Stimulated activated naive CD8-positive, alpha-beta T cell treated with anti-CD3 and anti-CD28 coated beads, Interleukin-15, amount 100 ng/mL, for 72 hours (primary cell): ENCODE measurements at places on chromosomes 1 and 21.

GRCh38 chr1:15262706-15263105 lies 15.7 kb downstream of the FHAD1 start:
- DNase-seq: no peak

DNA sequence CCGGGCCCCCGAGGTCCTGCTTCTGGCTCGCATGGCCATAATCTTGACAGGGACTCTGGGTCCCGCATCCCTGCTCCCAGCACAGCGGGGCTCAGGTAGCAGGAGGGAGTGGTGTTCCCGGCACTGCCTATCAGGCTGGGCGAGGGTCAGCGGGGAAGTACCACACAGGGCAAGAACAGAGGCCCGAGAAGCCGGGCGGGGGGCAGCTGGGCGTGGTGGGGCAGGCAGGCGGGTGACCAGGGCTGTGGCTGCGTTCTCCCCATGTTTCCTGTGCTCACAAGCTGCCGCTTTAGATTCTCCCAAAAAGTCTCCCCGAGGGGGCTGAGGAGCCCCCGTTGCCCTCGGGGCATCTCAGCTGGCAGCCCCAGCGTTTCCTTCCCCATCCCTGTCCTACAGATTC lies 18.3 kb downstream of the ATAD3B start:
- no peak for DNase-seq

- peak; percentile 70 for DNase-seq
Observed at GRCh38 chr1:2786329-2787162, 14.9 kb downstream of the TTC34 start.

GRCh38 chr1:51899022-51899421 lies 20.5 kb upstream of the NRDC start:
- no peak for DNase-seq

DNA sequence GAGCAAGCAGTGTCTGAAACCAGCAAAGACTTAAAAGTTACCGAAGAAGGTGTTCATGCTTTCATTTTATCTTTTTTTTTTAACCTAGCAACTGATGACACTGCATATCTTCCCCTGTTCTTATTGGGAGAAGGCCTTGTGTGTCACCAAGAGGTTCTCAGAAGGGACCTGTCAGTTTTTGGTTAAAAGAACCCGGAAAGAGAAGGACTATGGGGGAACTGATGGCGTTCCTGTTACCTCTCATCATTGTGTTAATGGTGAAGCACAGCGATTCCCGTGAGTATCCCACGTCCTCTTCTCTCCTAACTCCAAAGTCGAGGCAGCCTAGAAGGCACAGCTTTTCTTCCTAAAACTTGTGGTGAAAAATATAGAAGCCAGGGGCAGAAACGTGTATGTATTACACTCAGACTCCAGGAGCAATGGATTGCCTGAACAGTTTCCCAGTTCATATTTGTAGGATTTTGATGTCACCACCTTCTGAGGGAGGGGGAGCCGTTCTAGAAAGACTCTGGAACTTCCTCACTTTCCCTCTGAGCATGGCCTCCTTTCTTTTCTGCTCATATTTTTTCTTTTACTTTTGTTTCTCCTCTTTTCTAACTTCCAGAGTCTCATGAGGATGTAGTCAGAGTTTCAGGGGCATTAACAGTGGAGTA lies at the start of gene MR1:
MR1 (plus strand) TSS at position 185 of the 653 bp plus-strand sequence; CDS start at position 210, 25 bp downstream.
- peak; percentile 33 for DNase-seq

DNA sequence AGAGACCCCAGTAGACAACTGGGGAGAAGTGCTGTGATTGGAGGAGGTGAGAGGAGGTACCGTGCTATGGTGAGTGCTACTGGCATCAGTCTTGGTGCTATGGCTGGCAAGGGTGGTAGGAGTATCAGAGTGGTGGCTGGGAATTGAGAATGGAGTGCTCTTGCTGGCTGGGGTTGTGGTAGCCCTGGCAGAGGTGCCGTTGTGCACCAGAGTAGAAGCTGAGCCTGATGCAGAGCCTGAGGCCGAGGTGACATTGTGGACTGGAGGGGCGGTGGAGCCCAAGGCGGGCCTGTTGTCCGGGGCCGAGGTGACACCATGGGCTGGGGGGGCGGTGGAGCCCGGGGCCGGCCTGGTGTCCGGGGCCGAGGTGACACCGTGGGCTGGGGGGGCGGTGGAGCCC lies 14.6 kb downstream of the TRIM46 start:
- no peak for DNase-seq

DNA sequence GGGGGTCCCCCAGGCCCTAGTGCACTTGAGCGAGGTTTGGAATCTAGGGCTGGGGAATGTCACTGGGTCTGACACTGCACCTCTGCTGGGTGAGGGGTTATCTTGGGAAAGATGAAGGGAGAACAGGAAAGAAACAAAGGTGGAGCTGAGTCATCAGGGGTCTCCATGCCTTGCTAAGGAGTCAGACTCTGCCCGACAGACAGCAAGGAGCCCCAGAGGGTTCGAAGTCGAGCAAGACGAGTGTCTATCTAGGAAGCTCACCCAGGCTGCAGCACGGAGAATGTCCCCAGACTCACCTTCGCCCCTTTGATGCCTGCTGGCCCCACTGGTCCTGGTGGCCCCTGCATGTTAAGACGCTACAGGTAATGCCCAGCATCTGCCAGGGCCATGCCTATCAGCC lies 18.0 kb downstream of the COL16A1 start:
- DNase-seq: no peak

DNA sequence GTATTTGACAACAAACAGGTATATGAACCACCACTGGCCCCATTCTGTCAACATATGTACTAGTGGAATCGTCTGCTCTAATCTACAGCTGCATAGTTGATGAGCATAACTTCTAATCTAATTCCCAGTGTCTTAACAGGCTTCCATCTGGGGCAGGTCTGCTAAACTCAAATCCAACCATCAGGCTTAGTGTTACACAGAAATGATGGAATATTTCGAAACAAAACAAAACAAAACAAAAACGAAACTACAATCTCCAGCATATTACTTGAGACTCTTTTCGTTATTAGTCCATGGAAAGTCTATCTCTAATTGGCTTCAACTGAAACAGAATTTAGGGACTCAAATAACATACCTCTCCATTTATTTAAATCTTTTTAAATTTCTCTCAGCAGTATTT lies 37.6 kb downstream of the DIPK1A start:
- no peak for DNase-seq

DNA sequence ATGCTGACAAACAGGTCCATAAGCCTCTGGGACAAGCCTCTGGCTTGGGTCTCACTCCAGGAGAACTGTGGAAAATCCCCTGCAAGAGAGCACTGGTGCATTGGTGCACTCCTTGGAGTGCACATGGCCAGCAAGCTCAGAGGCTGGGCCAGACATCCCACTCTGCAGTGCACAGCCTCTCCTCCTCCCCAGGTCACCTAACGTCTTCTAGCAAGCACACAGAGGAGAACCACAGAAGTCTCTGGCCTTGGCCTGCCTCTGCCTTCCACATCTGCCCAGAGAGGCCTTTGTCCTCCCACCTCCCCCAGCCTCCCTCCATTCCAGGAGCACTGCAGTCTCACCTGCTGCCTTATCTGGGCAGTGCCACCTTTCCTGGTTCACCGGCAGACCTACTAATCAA lies 4.2 kb downstream of the PGLYRP3 start:
- DNase-seq: no peak

DNA sequence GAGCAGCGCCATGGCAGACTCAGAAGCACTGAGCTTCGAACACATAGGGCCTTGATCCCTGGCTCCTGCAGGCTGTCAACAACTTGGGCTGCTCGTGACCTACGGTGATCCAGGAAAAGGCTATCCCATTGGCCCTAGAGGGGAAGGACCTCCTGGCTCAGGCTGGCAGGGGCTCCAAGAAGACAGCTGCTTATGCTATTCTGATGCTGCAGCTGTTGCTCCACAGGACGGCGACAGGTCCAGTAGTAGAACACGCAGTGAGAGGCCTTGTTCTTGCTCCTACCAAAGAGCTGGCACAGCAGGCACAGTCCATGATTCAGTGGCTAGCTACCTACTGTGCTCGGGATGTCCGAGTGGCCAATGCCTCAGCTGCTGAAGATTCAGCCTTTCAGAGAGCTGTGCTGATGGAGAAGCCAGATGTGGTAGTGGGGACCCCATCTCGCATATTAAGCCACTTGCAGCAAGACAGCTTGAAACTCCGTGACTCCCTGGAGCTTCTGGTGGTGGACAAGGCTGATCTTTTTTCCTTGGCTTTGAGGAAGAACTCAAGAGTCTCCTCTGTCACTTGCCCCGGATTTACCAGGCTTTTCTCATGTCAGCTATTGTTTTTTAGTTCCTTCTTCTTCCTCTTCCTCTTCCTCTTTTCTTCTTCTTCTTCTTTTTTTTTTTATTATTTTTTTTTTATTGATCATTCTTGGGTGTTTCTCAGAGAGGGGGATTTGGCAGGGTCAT lies 18.9 kb downstream of the ITLN2 start:
- DNase-seq: no peak

DNA sequence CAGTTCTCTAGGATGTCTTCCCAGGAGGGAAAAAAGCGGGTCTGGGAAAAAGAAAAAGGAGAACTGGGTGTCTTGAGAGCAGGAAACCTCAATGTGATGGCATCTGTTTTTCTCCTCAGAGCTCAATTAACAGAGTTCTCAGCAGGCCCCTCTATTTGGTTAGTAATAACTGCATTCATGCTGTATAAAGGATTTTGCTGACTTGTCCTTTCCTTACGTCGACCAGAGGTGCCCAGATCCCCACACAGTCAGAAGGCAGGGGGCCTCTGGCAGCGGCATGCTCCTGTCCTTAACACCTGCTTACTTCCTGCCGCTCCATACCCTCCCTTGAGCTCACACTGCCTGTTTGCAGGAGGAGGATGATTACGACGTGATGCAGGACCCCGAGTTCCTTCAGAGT lies 12.3 kb downstream of the PSMD4 start:
- DNase-seq: no peak

DNA sequence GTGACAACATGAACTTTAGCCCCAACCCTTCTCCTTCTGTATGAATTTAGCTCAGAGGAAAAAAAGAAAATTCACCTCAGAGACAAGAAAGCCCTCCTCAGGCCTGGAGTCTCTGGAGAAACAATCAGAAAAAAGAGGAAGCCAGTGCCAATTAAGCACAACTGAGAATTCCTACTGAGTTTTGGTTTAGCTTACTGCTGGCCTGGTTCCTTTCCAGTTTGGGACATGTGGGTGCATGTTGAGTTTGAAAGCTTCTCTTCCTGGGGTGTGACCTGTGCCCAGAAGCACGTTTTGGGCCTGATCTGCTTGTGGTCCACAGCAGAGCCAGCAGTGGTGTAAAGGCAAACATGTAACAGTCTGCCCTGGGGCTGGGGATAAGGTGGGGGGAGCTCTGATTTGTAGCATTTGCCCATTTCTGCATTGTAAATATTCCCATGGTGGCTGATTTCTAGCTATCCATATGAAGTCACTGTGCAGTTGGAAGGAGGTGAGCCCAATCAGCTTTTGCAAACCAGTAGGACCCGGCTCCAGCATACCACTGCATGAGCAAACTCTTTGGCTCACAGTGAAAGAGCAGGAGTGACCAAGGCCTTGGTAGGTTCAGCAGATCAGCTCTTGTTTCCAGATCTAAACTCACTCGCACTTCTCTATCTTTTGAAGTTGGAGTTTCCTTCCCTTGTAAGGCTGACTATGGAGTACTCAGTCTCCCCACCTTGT lies 4.7 kb upstream of the THEM5 start:
- DNase-seq: no peak

- DNase-seq: no peak
Observed at GRCh38 chr1:226519135-226519534, 29.4 kb upstream of the STUM start.

GRCh38 chr1:23424293-23425192 lies at the start of gene TCEA3:
Gene TCEA3, minus strand, starts transcription at chr1:23424748. Its CDS starts 115 bp downstream, at chr1:23424633.
- DNase-seq: peak; percentile 44

GRCh38 chr1:17081439-17081838 lies 27.6 kb upstream of the SDHB start:
- no peak for DNase-seq

DNA sequence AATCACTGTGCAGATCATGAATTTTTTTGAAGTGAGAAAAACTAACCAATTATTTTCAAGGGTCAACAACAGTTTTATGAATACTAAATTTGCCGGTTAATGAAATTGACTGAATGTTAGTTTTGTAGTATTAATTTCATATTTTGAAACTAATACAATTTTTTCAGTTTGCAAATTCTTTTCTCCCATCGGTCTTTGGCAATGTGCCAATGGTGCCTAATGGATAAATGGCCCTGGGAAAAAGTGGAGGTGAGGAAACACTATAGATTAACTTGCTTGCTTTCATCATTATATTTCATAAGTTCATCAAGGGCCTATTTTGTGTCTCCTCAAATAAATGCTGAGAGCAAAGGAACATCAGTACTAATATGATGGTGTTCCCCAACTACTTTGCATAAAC lies 4.1 kb downstream of the C1orf141 start:
- DNase-seq: no peak

GRCh38 chr1:156076609-156077429 lies 5.4 kb downstream of the MEX3A start:
- DNase-seq: no peak

DNA sequence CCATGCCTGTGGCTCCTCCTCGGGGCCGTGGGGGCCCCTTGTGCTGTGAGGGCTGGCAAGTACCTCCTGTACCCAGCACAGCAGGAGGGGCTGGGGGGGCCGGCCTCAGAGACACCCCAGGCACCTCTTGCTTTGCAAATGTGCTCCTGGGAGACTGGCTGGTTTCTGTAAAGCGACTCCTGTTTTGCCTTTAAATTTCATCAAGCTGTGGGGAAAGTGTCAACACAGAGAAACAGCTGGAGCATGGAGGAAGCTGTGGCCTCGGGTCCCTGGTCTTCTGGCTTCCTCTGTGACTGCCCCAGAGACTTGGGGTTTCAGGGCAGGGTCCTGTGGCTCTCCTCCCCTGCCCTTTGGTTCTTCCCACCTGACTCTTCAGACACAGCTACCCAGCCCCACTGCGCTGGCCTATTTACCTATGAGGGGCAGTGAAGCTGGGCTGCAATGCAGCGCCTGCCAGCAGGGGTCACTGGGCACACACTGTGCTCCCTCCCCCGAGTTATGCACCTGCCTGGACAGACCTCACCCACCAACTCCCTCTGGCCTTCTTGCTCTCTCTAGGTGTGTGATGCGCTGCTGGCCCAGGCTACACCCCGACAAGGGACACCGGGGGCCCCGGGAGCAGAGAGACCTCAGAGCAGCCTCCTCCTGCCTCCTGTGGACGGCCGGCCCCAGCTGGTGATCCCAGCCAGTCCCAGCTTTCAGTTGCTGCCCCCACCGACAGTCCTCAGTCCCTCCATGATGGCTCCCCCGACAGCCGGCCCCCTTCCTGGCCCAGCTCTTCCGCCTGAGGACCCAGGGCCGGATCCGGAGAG lies 17.6 kb upstream of the PEX10 start:
- no peak for DNase-seq

GRCh38 chr1:220313576-220313975 lies 41.3 kb upstream of the RAB3GAP2 start:
- no peak for DNase-seq

GRCh38 chr1:107965110-107965991 lies at the start of gene VAV3:
Gene VAV3, minus strand, starts transcription at chr1:107965180. Its CDS starts 311 bp downstream, at chr1:107964869.
- DNase-seq: peak; percentile 71
